NCI-H748 treated with DMSO at 0.1 percent for 48 hours (cell line): ENCODE measurements at places on chromosomes 7 and 10.

- no peak for DNase-seq
These were observed 629.7 kb downstream of the ACTR3B start for GRCh38 chr7:153389261-153389660.

DNA sequence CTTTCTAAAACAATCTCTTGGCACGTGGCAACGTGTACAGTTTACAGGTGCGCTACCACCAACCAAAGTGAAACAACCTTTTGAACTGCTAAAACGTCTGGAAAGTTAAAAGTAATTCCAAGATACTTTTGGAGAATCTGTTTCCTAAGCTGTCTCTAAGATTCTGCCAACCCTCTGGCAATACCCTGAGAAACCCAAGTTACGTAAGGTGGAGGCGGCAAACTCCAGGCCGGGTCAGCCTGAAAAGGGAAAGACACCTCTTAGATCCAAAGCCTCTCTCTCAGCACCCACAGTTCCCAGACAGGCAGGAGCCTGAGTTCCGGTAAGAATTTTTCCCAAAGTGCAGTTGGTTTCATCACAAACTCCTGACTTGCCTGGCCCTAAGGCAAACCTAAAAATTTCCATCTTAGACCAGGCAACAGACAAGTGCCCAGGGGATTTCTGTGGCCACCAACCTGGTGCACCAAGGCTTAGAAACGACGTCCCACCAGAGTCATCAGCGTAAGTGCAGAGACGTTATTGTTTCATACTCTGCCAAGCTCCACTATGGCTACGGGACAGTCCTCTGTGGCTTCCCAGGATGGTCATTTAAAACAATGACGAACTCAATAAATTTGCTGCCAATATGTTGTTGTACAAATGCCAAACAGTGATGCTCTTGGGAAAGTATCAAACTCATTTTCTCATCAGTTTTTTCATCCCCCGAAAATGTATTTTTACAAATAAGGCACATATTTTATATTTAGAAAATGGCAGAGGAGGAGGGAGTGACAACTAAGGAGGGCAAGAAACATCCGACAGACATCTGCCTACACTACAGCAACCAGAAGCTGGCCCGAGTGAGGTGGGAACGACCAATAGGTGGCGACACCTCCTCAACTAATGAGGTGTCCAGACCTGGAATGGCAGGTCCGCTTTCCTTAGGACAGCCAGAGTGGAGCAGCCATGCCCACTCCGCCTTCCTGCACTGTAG, 205.8 kb upstream of the FRMD4A start:
- peak; percentile 8 for DNase-seq

- no peak for DNase-seq
These were observed 43.6 kb downstream of the THNSL1 start for GRCh38 chr10:25059990-25060389.

DNA sequence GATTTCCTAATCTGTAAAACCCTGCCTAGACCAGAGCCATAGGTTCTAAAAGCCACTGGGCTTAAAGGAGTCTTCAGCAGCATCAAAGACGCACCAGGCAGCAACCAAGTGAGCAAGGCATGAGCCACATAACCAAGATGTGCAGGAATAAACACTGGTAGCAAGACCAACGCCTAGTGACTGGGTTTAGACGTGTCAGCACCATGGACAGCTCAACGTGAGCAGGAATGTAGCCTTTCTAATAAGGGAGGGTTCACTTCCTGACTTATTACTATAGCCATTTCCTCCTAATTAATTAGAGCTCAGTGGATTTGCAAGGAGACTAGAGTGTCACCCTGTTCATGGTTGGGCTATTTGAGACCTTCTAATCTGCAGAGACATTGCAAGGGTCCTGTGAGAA, 223.7 kb downstream of the LHFPL3 start:
- no peak for DNase-seq

GRCh38 chr7:99040104-99040958, 103.6 kb downstream of the SMURF1 start:
- peak; percentile 13 for DNase-seq
